Pons (tissue), 1 donor: ENCODE measurements at places on chromosomes 11 and 22.

DNA sequence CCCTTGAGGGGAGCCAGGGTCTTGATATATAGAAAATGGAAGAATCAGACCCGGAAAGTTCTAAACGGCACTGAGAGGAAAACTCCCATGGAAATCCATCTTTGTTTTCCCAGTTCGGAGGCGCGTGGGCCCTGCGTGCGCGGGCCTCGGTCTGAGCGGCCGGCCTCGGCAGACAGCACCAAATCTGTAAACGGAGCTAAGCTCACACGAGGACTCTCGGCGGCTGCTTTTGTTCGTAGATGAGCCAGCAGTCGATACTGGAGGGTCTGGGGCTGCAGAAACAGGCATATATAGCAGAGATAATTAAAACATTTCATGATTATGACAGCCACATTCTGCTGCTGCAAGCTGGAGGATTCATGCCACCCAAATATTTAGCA is 68.5 kb upstream of the PPARA start:
- DNase-seq, result no peak

GRCh38 chr11:36953976-36954375 is 355.9 kb upstream of the RAG2 start:
- DNase-seq, result no peak

DNA sequence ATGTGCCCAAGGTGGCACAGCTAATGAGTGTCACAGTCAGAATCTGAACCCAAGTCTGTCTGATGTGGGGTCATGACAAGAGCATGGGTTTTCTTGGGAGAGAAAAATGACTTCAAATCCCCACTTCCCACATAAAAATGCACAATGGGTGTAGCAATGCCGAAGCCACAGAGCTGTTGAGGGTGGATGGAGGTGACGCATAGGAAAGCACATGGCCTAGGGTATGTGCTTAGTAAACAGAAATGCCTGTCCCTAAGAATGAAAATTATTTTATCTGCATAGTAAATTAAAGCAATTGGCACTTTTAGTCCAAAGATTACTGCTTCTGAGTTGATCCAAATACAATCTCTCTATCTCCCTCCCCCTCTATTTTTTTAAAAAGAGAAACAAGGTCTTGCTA is 10.9 kb downstream of the MICAL3 start:
- DNase-seq, result no peak

DNA sequence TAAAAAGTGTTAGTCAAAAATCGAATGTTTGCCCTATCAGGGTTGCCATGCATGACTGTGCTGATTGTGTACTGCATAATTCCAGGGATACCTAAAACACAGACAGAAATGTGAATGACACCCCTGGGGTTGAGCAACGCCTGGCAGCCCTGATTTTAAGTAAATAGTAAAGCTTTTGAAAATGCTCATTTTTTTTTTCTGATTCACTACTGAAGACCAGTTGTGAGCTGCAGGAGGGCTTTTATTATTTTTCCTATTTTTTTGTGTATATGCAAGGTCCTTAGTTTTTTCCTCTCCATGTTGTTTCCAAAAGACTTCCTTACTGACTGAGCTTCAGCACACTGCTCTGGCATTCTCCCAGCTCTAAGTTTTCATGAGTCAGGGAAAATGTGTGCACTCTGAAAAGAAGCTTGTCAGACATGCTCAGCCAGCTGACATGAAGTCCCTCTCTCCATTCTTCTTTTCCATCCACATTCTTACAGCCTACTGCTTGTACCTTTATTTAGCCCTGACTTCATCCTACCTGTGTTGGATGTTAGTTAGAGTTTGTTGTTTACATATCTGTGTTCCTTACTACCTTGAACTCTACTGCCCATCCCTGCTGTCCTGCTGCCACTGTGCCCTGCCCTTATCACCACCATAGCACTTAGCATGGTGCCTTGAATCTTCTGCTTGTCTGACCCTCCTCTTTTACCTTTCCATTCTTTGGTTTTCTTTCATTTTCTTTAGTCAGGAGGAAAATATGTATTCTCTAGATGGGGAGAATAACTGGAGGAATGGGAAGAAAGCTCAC is 79.5 kb downstream of the HORMAD2 start:
- DNase-seq, result peak; percentile 31

DNA sequence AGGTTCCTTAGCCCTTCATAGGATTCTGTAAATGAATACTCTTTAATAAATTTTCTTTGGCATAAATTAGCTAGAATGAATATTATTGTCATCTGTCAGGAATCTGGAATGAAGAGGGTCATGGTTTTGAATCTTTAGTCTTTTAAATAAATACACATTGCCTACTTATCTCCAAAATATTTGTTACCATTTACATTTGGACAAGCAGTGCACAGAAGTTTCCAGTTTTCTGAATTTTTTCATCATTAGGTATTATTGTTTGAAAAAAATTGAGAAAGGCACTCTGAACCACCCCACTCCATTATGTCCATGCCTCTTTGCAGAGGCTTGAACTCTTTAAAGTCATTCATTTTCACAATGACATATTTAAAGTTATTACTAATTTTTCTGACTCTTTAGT is 549.0 kb upstream of the LUZP2 start:
- no peak for DNase-seq

DNA sequence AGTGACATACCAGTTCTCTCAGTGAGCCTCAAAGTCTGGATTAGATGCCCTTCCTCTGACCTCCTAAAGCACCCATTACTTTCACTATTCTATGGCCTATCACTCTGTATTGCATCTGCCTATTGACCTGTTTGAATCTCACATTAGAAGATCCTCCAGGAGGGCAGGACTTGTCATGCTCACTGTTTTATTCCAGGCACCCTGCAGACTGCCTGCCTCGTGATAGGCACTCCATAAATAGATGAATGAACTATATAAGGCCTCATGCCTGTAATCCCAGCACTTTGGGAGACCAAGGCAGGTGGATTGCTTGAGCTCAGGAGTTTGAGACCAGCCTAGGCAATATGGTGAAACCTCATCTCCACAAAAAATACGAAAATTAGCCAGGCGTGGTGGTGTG is 160.1 kb upstream of the CADM1 start:
- DNase-seq, result no peak

DNA sequence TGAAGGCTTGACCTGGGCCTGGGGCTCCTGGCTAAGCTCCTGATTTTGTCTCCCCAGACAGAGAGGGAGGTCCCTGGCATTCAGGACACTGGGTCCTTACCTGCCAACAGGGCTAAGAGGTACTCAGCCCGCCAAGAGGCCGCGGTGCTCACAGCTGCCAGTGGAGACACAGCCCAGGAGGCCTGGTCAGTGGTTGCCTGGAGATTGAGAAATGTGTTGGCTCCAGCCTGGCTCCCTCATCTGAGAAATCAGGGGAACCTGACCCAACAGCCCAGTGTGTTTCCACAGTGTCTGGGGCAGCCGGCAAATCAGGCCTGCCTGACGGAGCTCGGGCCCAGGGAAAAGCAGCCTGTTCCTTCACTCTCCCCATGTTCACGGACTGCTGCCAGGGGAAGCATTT is 79.4 kb upstream of the NAV2 start:
- DNase-seq, result no peak

- DNase-seq, result no peak
Observed at GRCh38 chr11:113470233-113470632, 5.0 kb downstream of the DRD2 start.
